ENCODE measurements at places on chromosomes 3 and 15.

- DNase-seq: no peak
These were observed 11.1 kb upstream of the THUMPD3 start for GRCh38 chr3:9351709-9352126.

- no peak for DNase-seq
These were observed 353.9 kb upstream of the THBS1 start for GRCh38 chr15:39227001-39227400.

DNA sequence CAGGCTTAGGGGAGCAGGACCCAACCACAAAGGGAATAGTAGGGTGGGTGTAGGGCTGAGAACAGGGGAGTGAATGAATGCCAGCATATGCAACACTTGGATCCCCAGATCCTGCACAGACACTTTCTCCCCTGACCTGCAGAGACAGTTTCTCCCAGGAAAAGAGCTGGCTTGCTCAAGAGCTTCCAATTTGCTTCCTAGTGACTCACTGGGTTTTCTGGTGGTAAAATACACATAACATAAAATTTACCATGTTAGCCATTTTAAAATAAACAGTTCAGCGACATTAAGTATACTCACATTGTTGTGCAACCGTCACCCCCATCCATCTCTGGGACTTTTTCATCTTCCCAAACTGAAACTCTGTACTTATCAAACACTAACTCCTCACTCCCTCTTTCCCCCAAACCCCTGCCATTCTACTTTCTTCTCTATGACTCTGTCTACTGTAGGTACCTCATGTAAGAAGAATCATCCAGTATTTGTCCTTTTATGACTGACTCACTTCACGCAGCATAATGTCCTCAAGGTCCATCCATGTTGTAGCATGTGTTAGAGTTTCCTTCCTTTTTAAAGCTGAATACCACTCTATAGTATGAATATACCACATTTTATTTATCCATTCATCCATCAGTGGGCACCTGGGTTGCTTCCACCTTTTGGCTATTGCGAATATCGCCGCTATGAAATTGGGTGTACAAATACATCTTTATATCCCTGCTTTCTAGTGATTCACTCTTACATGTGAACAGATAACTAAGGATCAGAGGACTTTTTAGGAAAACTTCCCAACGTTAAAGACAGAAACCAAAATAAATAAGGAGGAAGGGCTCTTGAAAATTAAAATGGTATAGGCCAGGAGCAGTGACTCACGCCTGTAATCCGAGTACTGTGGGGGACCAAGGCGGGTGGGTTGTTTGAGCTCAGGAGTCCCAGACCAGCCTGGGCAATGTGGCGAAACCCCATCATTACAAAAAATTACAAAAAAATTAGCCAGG is 95.6 kb upstream of the TJP1 start:
- no peak for DNase-seq

DNA sequence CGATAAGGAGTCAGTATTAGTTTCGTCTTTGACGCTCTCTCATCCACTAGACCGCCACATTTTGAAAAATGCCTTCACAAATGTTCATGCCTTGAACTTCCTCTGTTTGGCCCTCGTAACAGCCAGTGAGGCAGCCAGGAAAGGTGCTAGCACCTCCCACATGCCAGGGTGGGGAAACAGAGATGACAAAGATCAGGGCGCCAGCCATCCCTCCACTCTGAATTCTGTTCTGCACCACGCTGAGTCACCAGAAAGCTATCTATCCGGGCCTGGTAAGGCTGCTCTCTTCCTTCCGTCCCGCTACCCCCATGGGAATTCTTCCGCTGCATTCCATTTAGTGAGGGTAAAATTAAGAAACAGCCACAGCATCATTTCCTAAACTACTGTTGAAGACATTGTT is 31.3 kb upstream of the BCL2L10 start:
- DNase-seq: no peak

DNA sequence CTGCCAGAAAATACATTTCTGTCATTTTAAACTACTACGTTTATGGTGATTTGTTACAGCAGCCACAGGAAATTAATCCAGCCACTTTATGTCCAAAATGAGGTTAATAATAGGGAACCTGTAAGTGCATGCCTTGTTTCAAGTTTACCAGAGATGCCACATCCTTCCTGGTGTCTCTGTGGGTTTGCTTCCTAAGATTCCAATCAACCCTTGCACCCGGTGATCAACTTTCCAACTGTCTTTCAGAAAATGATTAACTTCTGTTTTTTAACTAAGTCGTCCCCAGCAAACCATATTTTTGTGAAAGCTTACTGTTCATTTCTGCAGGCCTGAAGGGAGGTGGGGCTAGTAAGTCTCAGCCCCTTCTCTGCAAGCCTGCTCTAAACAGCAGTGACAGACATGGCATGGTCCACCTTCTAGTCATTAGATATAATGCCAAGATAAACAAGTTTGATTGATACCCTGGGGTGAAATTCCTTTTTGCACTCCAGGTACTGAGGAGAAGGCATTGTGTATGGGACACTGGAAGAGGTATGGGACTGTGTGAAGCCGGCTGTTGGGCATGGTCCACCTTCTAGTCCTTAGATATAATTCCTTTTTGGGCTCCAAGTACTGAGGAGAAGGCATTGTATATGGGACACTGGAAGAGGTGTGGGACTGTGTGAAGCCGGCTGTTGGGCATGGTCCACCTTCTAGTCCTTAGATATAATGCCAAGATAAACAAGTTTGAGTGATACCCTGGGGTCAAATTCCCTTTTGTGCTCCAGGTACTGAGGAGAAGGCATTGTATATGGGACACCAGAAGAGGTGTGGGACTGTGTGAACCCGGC is 11.1 kb upstream of the TMC3 start:
- no peak for DNase-seq

GRCh38 chr3:123367467-123368154 is 81.3 kb downstream of the ADCY5 start:
- DNase-seq: no peak

DNA sequence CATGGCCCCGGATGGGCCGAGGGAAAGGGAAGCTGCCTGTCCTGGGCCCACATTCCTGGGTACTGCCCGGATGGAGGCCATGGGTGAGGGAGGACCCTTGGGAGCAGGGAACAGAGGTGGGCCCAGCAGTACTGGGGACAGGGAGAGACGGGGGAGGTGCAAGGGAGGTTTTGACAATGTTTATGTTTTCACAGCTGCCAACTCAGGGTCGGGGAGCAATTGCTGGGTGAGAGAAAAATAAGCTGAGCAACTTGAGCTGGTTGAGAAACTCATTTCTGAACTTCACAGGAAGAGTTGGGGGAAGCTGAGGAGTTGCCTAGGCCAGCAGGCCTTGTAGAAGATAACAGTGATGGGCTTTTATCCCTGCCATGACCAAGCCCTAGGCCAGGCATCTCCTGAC is 11.1 kb upstream of the TSPAN3 start:
- DNase-seq: no peak

- DNase-seq: no peak
These were observed 21.8 kb downstream of the DGKG start for GRCh38 chr3:186340204-186340603.

GRCh38 chr3:94359996-94360395 is 297.1 kb downstream of the NSUN3 start:
- DNase-seq: no peak

DNA sequence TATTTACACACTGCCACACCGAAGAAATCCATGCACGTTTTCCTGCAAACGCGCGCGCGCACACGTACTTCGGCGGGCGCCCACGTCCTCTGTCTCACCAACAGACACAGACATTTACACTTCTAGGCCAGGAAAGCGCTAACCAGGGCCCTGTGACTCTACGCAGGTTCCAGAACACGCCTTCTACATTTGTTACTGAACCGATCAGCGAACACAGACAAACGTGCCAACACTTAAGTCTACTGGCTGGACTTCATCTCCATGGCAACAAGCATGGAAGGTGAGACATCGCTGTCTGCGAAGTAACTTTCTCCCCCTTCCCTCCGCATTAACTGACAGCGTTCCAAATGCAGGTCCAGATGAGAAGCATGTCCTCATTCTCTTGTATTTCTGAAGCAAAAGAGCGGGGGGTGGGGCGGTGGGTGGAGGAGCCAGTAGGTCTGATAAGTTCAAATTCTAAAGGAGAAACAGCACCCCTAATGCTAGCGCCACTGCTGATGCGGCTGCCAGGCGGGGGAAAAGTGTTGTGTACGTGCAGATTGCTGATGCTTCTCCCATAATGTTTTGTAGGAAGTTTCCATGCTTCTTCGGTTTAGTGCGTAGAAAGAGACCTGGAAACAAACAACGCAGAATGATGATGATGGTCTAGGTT is at the start of gene CTXN2:
Gene CTXN2 (plus strand): TSS at position 92 of the 652 bp plus-strand sequence. CDS start 9,636 bp downstream, outside the sequence.
- DNase-seq: peak; percentile 50

DNA sequence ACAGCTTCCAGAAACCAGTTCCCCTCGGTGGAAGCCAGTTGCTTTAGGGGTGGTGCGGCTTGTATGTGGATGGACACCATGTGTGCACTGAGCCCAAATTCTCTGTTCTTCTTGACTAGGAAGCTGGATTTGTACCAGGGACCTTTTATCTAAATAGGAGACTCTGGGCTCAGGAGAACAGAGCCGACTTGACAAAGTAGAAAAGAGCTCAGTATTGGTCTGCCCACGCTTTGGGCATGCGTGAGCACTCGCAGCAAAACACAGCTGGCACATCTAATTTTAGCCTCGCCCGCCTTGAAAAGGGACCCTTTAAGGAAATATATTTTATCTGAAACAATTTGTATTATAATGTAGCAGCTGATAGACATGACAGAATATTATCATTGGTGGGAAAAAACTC is 1.1 kb upstream of the RBMS3 start:
- DNase-seq: no peak

DNA sequence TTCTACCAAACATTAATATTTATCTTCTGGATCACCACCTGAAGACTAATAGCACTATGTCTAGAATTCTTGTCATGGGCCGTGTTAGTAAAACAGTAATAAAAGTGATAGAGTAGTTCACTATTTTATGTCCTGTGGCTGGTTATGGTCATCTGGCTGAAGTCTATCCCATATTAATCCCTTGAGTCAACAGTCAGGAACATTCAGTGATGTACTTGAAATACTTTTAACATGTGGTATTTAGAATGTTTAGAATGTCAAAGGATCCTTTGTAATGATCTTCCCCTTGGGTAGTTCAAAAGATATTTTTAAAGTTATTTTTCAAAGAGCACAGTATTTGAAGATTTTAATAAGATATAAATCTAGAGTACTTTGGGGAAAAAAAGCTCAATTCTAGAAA is 117.0 kb downstream of the MBNL1 start:
- no peak for DNase-seq

- DNase-seq: no peak
These were observed 59.0 kb upstream of the BCL6 start for GRCh38 chr3:187804120-187804744.

DNA sequence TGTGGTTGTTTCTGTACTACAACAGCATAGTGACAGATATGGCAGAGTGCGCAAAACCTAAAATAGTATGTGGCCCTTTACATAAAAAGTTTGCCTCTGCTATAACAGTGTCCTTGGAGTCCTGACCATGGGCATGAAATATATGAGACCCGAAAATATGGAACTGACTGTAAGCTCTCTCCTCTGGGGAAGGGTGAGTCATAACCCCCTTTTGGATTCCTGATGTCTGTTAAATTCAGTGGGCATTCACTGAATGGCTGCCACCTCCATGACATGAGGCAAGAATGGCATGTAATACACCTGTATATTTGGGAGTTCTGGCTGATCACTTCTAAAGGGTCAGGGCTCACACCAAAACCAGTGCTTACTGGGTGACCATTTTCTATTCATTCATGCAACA is 6.1 kb downstream of the TBC1D2B start:
- DNase-seq: no peak

DNA sequence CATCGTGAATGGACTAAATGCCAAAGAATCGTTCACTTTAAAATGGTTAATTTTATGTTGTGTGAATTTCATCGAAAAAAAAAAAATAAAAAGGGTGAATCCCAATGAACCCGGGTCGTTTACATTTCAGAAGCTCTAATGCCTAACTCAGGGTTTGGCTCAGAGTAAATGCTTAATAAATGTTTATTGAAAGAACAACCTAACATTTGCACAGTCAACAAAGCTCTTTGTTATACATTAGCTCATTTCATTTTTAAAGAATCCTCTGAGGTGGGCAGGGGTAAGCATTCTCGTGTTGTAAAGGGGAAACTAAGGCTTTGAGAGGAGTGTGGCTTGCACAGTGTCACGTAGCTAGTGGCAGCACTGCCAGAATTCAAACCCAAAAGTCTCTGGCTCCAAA is 109.5 kb downstream of the RPLP1 start:
- DNase-seq: no peak

GRCh38 chr15:96300836-96301235 is 29.7 kb upstream of the NR2F2 start:
- DNase-seq: no peak

- no peak for DNase-seq
These were observed 90.9 kb downstream of the MITF start for GRCh38 chr3:69830147-69830546.

DNA sequence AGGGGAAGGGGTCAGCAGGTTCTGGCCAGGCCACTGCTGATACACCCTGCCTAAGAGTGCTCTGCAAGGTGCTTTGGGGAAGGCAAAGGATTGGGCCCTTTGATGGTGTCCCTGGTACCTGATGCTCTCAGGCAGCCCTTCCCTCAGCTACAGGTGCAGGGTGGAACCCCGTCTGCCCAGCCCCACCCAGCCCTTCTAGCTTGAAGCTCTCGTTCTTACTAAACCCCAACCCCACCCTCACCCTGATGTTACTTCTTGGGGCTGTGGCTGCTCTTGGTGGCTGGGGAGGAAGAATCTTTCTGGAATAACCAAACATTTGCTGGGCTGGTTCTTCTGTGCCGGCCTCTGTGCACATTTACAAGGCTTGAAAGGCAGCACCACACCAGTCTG is 6.4 kb downstream of the GNAI2 start:
- DNase-seq: no peak

DNA sequence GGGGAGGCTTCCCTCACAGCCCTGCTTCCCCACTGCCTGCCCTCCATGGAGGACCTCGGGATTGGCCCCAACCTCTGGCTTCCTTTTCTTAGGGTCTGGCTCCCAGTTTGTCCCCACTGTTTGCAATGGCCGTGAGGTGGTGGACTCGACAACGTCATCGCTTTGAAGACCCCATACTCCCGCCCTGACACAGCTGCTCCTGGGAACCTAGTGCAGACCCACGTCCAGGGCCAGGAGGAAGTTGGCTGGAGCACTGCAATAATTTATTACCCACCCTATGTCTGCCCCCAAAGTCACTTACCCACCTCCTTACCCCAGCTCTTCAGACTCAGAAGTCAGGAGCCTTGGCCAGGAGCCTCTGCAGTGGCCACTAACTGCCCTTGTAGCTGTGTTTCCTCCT is 11.1 kb downstream of the GRM2 start:
- no peak for DNase-seq

- DNase-seq: no peak
These were observed 30.4 kb downstream of the ZNF609 start for GRCh38 chr15:64490598-64491259.

- DNase-seq: no peak
These were observed 818.8 kb upstream of the NR2F2 start for GRCh38 chr15:95511671-95512070.

- DNase-seq: no peak
These were observed 2.2 kb downstream of the LRCH3 start for GRCh38 chr3:197793247-197793646.

DNA sequence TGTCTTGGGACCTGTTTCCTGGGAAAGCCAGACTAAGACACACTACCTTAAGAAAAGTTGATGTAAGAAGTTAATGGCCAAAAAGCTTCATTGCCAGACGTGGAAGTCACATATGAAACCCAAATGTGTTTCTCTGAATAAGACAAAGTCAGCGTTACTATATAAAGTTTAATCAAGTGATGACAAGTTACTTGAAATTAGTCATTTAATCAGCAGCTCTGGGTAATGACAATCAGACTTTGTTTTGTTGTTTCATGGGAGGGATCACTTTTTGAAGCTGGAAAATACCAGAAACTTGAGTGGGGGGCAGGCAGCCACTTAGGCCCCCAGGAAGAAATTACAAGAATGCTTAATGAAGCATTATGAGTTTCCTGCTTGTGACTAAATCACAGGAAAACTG is 218.6 kb downstream of the PTPRG start:
- no peak for DNase-seq
